Muscle of back (tissue), 13 donors: ENCODE measurements at places on chromosomes 11 and 22.
A peak's percentile ranks its signal among the peaks of the same experiment; 100 is the strongest.

DNA sequence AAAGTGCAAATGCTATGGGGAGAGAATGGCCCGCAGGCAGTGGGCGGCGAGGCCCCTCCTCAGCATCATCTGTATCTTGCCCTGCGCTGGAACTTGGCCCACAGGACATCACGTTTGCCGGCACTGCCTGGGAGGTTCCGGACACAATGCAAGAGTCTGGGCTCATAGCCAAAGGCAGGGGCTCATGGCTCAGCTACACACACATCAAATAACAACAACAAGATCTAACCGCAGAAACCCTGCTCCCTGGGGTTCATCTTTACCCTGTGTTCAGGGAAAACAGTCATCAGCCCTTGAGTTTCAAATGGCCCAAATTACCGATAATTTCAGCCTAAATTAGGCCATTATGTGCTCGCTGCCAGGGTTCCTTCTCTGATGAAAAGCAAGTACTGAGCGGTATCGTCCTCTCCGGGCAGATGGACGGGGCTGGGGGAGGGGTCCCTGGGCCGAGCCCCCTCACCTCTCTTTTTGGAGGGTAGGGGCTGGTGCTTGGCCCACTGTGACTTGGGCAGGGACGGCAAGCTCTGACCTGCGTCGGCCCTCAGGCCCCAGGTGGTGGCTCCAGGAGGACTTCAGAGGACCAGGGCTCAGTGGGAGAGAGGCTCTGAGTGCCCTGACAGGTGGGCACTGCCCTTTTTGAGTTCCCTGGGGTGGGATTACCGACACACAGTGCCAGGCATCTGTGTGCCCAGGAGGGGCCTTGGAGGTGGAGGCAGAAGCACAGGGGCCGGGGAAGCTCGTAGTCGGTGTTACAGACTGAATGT, 25.0 kb upstream of the GAL start:
- DNase-seq = peak; percentile 85

- peak; percentile 32 for DNase-seq
Measured at GRCh38 chr11:33869481-33870422, 22.1 kb downstream of the LMO2 start.

DNA sequence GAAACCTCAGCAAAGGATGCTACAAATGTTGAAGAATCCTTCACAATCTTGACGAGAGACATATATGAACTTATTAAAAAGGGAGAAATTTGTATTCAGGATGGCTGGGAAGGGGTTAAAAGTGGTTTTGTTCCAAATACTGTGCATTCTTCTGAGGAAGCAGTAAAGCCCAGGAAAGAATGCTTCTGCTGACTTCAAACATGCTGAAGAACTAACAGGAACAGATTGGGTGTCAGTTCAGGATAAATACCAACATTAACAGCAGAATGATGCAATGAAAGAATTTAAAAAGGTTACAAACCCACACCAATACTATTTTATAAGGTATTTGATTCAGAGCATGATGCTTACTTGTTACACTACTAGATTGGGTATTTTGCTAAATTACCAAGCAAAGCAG, 33.9 kb downstream of the RAB39A start:
- no peak for DNase-seq

GRCh38 chr11:75406338-75406777, 7.0 kb downstream of the RPS3 start:
- DNase-seq = no peak

- peak; percentile 27 for DNase-seq
Measured at GRCh38 chr11:7251836-7252682, at the start of gene SYT9. SYT9 (plus strand) TSS chr11:7251904; CDS start chr11:7252187, 283 bp downstream.

DNA sequence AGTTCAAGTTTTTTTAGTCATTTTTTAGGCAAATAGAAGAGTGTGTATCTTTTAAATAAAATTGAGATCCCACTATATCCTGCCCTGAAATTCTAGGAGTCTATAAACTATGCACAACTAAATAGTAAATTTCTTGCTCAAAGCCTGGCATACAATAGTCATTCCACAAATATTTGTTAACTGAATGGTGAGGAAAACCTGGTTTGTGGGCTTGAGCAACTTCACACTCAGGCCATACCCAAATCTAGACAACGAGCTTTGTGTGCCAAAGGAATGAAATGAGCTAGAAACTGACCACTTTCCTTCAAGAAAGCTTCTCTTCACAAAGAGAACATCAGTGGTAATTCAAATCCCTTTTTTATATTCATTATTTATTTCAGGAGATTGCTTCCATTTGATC, 39.6 kb upstream of the AMOTL1 start:
- DNase-seq = no peak

DNA sequence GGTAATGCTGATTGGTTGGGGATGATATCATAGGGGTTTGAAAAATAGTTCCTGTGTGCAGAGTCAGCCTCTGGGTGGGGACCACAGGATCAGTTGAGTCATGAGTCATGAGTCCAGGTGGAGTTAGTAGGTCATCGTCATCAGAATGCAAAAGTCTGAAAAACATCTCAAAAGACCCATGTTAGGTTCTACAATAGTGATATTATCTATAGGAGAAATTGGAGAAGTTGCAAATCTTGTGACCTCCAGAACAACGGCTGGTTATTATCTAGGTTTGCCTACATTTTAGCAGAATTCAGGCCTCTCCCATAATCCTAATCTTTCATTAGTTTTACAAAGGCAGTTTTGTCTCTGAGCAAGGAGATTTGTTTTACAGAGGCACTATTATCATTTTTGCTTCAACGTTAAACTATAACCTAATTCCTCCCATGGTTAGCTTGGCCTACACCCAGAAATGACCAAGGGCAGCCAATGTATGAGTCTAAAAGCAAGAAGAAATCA, 38.9 kb downstream of the MS4A2 start:
- no peak for DNase-seq

GRCh38 chr11:3091846-3092602, 34.8 kb upstream of the CARS1 start:
- peak; percentile 33 for DNase-seq

DNA sequence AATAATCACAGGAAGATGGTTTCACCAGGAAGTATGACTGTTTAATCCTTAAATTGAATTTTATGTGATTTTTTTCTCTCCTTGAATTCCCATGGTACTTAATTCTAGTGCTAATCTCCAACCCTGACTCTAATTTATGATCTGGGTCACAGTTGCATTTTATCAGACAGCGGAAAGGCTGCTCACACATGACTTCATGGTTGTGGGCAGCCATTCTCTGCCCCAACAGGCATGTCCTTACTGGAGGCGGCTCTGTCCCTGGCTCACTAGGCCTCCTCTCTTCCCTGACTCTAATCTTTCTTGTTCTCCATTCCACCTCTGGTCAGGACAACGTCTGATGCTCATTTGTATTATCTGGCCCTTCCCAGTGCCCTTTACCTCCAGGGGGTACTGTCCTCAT, 184.4 kb downstream of the CHST1 start:
- no peak for DNase-seq
